Activated CD8-positive, alpha-beta memory T cell treated with anti-CD3 and anti-CD28 coated beads for 1 hour (primary cell): ENCODE measurements at places on chromosomes 11 and 22.

DNA sequence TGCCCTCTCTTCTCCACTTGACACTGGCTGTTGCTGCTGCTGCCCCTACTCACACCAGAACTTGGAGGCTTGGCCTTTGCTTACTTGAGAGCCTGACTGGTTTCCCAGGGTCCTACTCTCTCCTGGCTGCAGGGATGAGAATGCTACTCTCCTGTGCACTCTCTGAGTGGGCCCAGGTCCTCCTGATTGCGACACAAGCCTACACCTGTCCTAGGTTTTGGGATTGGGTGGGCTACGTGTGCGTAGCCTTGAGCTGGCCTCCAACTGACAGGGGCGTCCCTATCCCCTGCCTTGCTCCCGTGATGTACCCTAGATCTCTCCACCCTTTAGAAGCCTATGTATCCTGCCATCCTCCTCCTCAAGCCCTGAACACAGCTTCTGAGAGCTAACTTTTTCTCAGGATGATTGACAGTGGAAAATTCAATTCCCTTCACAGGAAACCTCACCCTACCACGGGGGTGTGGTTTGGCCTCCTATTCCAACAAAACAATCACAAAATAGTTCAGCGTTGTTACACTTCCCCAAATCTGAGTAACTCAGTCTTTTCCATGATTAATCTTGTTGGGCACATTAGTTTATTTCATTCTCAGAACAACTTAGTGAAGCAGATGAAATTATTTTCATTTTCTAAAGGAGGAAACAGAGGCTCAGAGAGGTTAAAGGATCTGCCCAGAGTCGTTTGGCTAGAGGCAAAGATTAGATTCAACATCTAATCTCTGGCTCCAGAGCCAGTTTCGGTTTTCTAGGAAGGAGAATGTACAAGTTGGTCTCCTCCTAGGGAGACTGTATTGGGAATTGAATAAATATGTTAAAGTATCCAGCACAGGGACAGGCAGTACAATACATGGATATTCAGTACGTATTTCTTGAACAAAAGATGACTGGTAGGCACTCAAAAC is 17.6 kb upstream of the AMOTL1 start:
- DNase-seq = no peak

- no peak for DNase-seq
These were observed 1.3 kb upstream of the OR8D1 start for GRCh38 chr11:124315052-124315451.

- DNase-seq = no peak
These were observed 13.5 kb downstream of the KCNC1 start for GRCh38 chr11:17748044-17748443.

GRCh38 chr11:63908631-63909401 is 8.1 kb downstream of the RCOR2 start:
- no peak for DNase-seq

- DNase-seq = no peak
These were observed 48.0 kb downstream of the ME3 start for GRCh38 chr11:86624366-86624765.

- no peak for DNase-seq
These were observed 63.4 kb downstream of the IGLL5 start for GRCh38 chr22:22951035-22951434.
